ENCODE measurements at places on chromosomes 11 and 22.

GRCh38 chr11:86292912-86293616, 9.0 kb upstream of the HIKESHI start:
- no peak for DNase-seq

DNA sequence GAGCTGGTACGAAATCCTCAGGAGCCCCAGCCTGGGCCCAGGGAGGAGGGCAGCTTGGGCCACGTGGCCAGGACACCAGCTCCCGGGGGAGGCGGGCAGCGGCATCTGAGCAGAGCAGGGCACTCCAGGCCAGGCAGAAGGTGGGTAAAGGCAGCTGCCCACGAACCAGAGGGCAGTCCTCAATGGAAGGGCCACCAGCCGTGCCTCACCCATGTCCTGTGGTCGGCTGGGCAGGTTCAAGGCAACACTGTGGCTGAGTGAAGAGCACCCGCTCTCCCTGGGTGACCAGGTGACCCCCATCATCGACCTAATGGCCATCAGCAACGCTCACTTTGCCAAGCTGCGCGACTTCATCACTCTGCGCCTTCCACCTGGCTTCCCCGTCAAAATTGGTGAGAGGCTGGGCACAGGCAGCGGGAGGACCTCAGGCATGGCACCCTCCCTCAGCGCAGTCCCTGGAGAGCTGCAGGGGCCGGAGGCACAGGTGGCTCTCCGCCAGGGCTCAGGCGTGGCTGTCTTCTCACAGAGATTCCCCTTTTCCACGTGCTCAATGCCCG, 2.5 kb upstream of the SSH3 start:
- no peak for DNase-seq

DNA sequence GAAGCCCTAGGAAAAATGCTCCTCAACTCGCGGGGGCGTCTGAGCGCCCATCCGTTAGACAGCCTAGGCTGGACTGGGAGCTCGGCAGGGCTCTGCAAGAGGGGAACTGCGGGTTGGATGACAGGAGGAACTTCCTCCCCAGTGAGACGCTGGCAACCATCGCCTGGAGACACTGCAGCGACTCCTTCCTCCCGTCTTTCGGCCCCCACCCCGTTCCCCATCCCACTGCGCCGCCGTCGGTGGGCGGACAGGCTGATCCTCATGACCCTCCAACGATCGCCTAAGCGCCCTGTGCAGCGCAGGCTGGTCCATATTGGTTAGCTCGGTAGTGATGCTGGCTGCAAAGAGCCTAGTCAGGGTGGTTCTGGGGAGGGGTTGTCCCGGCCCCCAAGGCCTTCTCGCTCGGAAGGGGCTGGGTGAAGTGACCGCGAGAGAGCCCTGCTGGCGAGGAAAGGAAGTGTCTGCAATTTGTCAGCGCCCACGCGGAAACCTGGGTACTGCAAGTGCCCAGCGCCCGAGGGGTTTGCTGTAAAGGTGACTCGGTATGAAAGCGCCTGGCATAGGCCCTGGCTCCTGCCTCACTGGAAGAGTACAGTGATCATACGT, 638 bp downstream of the NRGN start:
- DNase-seq: no peak

- DNase-seq: no peak
Observed at GRCh38 chr11:18145025-18145424, 12.7 kb downstream of the MRGPRX3 start.

DNA sequence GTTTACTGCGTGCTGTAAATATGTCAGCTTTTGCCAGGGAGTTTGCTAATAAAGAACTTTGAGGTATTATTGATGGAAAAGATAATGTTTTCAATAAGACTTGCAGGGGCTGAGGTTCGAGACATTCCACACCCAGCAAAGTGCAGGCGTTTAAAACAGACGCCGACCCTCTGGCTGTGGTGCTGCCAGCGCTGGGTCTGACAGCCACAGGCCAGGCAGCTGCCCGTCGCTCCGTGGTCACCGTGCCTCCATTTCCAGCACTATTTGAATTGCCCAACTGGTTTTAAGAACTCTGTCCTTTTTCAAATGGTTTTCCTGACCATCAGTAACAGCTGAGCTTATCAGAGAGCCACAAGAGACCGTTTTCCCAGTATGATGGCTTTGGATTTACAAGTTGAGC, 28.1 kb upstream of the ALX4 start:
- DNase-seq: no peak

GRCh38 chr11:62501432-62501891, 45.1 kb downstream of the AHNAK start:
- no peak for DNase-seq

GRCh38 chr11:64206457-64207255, at the start of gene FERMT3:
Gene FERMT3, plus strand, starts transcription at chr11:64206721. Its CDS starts 644 bp downstream, at chr11:64207365.
- no peak for DNase-seq

DNA sequence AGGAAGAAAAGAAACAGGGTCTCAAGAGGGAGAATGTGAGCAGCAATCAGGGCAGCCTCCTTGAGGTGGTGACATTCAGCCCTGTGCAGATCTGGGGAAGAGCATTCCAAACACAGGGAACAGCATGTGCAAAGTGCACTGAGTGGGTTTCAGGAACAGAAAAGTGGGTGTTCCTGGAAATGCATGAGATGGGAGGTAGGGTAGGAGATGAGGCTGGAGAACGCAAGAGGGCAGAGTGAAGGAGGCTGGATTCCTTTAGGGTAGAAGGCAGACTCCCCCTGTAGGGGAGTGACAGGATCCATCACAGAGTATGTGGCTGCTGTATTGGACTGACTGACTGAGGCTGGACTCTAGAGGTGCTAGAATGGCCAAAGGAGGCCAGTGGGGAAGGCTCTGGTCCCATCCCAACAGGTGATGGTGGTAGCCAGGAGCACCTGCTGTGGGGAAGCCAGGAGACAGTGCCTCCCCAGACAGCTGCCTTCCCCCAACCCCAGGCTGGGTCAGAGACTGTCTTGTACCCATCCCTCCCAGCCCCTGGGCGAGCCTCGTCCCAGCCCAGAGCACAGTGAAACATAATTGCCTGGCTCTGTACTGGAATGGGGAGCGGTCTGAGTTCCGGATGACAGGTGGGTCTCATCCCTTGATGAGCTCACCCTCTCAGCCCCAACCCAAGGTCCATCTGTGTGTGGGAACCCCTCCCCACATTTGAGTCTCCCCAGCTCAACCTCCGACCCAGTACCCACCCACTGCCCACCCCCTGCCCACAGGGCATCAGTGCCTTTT, 419.4 kb downstream of the MN1 start:
- DNase-seq: no peak

GRCh38 chr11:2713661-2714462, 14.1 kb upstream of the KCNQ1OT1 start:
- no peak for DNase-seq

GRCh38 chr11:67366546-67366945, 6.9 kb downstream of the CLCF1 start:
- DNase-seq: no peak

DNA sequence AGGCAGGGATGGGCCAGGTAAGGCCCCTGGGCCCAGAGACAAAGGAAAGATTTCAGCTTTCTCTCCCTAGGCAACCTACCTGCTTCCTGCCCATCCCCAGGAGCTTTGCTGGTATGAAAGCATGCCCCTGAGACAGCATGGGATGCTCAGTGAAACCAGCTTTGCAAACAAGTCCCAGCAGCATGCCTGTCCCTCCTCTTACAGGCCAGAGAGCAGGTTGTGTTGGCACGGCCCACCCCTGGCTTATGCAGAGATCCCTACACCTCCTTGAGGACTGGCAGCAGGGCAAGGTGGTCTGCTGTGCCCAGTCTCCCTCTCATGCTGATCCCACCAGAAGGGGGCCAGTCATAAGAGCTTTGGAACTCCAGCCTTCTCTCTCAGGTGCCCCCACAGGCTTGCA, 3.1 kb downstream of the SCN4B start:
- DNase-seq: no peak

- DNase-seq: no peak
Observed at GRCh38 chr11:111162305-111162704, 83.2 kb upstream of the POU2AF2 start.

DNA sequence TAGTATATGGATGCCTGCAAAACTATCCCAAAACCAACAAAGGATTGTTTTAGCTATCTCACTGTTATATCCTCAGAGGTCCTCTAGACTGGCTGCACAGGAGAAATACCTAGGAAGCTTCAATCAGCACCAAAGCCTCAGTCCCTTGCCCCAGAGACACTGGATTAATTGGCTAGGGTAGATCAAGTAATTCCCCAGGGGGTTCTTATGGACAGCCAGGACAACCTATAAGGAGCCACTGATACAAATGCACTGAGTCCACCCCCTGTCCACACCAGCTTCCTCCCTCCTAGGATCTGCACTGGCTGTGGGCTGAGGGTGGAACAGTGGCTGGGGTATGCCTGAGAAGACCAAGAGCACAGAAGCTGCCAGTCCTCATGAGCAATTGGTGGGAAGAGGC, 16.3 kb downstream of the ADORA2A start:
- no peak for DNase-seq

GRCh38 chr11:36129955-36130354, 159.3 kb downstream of the COMMD9 start:
- no peak for DNase-seq

DNA sequence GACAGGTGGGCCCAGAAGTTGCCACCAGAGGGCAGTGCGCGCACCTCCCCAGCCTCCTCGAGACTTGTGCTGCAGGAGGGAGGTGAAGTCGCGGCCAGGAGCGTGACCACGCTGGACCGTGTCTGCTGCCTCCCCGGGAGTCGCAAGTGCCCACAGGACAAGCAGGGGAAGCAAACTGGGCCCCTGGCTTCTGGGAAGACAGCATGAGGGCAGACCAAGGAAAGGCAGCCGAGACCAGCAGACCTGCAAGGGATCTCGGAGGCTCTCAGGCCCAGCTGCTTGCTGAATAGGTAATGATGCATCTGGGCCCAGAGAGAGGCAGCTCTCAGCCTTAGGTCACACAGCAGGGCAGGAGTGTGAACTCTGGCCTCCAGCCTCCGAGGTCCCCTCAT, 17.0 kb upstream of the IL2RB start:
- peak; percentile 59 for DNase-seq

DNA sequence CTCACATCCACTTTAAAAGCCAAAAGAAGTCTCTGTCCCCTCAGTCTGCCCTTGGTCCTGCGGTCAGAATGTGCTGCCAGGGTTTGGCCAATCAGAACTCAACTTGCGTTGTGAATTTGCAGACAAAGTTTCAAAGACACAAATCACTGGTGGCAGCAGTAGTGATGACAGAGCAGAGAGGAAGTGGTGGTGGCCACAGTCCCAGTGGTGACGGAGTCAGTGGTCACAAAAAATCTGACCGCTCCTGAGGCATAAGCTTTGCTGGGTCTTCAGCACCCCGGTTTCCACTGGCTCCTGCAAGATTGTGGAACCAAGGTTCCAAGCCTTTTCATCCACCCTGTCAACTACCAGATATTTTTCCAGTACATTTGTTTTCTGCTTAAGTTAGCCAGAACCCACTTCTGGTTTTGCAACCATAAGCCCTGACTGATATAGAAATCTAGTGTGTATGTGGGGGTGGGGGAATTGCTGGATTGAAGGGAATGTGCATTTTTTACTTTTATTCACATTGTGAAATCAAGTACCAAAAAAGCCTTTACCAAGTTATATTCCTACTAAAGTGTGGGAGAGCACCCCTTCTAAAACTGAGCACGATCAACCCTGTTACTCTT, 112.3 kb downstream of the TMPRSS5 start:
- no peak for DNase-seq
